ENCODE measurements at places on chromosomes 2 and 18.

GRCh38 chr2:69807821-69808540 is 21.5 kb upstream of the GMCL1 start:
- DNase-seq = no peak

DNA sequence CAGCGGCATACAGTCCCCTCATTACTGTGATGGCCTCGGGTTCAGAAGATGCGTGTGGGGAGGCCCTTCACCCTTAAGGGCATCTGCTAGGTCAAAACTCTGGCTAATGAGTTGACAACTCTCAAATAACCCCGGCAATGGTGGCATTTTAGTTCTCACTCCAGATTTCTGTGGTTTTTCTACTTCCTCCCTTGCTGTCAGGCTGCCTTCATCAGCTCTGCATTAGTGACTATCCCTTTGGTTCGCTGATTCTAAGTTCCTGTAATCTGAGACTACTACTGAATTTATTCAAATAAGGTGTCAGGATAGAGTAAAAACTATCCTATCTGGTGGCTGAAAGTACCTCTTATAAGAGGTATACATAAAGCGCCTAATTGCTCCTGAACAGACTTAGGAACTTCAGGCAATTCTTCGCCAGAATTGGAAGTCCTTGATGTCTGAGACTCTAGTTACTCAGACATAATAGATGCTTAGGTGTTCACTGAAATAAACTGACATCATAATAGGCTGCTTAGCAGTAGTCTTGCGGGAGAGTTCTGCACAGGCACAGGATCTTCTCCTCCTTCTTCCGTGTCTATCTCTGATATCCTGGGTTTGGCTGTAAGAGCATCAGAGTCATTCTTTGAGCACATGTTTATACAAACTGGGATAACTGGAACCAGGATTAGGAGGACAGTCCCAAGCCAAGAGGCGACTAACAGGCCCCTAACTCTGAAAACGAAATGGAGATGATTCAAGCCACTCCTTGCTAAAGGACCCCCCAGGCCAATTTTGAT is 194.5 kb downstream of the DNER start:
- DNase-seq = no peak

DNA sequence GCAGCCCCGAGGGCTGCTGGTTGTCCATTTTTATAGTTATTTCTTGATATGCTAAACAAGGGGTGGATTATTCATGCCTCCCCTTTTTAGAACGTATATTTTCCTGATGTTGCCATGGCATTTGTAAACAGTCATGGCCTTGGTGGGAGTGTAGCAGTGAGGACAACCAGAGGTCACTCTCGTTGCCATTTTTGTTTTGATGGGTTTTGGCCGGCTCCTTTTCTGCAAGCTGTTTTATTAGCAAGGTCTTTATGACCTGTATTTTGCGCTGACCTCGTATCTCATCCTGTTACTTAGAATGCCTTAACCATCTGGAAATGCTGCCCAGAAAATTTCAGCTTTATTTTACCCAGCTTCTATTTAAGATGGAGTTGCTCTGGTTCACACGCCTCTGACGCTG is 825.8 kb upstream of the CDH2 start:
- DNase-seq = no peak

- no peak for DNase-seq
Observed at GRCh38 chr2:153287109-153287801, 191.3 kb downstream of the RPRM start.

GRCh38 chr2:60998628-60999545 is 18.6 kb upstream of the PEX13 start:
- DNase-seq = no peak

- DNase-seq = no peak
Observed at GRCh38 chr2:156436497-156437085, 412 bp downstream of the GPD2 start.

GRCh38 chr18:69469444-69469919 is 68.8 kb downstream of the DOK6 start:
- peak; percentile 18 for DNase-seq

- no peak for DNase-seq
Observed at GRCh38 chr2:229287823-229288222, 16.7 kb upstream of the PID1 start.

DNA sequence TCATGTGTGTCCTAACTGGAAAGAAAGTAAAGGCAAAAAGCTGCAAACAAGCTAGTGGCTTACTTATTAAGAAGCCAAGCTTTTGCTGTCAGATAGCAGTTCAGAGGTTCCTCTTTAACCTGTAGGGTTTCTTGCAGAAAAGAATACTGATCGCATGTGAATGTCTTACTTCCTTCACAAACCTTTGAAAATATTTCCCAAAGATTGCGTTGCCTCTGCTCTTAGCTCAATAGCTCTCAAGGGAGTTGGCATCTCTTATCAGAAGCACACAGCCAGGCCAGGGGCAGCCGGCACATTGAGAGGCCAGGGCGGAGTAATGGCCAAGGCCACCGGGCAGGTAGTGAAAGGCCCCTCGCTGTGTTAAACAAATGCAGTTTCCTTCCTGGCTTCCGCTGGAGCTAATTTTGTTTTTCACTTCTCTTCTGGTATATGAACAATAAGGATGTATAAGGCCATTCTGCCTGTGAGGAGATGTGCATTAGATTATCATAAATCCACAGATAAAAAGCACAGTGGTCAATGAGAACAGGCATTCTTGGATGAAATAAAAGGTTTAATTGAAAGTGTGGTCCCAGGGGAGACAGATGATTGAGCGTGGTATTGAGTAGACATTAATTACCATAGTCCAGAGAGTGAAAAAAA is 542.4 kb upstream of the NRP2 start:
- DNase-seq = no peak

DNA sequence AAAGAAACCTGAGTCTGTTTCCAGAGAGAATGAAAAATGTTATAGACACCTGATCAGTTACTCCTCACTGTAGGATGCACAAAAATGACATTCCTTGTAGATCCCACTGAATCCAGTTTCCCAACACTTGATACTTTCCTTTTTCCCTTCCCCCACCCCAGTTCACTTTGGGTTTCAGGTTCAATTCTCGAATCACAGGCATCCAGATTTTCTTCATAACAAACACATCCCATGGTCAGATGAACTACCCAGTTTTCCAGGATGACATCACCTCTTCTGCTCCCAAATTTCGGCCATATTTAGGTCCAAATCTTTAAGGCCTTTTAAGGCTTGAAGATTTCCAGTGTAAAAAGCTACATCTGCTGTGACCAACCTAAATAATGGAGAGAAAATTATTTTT is 51.5 kb downstream of the UGP2 start:
- no peak for DNase-seq

- no peak for DNase-seq
Observed at GRCh38 chr2:168194784-168195522, 52.4 kb downstream of the STK39 start.

GRCh38 chr2:74985978-74986609 is 27.7 kb downstream of the POLE4 start:
- DNase-seq = no peak

- DNase-seq = no peak
Observed at GRCh38 chr2:67997903-67998302, 64.9 kb downstream of the C1D start.

DNA sequence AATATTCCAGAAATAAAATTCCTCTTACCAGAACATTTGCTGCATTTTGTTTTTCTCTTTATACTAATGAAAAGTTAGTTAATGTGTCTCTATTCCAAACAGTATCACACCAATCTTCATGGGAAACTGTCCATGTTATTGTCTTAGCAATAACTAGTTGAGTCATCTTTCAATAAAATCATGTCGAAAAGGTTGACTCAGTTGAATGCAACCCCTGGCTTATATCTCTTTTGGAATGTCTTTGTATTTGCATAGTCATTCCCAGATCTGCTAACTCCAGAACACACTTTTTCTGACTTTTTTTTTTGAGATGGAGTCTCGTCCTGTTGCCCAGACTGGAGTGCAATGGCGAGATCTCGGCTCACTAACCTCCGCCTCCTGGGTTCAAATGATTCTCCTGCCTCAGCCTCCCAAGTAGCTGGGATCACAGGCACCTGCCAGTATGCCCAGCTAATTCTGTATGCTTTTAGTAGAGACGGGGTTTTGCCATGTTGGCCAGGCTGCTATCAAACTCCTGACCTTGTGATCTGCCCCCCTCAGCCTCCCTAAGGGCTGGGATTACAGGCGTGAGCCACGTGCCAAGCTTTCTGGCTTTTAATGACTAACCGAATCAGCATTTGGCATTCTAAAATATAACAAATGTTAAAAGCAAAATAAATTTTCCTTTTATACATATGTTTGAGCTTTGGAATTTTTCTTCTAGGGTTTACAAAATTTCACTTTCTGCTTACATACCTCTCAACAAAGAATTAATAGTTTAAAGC is 133.2 kb upstream of the GULP1 start:
- no peak for DNase-seq

- no peak for DNase-seq
Observed at GRCh38 chr2:177076636-177077179, 135.9 kb upstream of the HNRNPA3 start.

DNA sequence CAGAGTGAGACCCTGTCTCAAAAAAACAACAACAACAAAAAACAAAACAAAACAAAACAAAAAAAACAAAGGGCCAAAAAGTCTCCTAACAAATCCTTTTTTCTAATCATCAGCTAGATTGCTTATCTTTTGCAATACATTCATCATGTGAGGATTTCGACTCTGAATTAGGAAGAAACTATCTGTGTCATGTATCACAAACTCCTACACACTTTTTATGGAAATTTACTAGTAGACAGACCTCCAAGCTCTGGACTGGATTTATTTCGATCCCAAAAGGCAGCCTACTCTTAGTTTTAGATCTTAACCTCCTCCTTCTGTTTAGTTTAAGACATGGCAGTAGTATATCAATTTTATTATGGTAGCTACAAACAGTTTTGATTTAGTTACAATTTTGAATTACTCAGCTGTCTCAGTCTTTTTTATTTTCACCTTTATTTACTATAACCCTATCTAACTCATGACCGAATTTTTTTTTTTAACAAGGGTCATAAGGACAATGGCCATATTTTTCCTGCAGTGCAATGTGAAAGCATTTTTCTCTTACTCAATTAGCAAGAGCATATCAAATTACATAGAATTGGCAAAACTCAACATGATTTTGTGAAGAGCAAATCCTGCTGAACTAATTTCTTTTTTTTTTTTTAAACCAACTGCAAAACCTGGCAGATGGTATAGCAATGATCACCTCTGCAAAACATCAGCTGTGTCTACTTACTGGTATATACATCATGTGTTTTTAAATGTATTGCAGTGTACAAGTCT is 10.7 kb upstream of the CCDC88A start:
- no peak for DNase-seq

GRCh38 chr2:121479882-121480522 is 50.7 kb upstream of the RNU4ATAC start:
- no peak for DNase-seq

GRCh38 chr2:3169106-3169870 is 208.3 kb downstream of the EIPR1 start:
- no peak for DNase-seq

DNA sequence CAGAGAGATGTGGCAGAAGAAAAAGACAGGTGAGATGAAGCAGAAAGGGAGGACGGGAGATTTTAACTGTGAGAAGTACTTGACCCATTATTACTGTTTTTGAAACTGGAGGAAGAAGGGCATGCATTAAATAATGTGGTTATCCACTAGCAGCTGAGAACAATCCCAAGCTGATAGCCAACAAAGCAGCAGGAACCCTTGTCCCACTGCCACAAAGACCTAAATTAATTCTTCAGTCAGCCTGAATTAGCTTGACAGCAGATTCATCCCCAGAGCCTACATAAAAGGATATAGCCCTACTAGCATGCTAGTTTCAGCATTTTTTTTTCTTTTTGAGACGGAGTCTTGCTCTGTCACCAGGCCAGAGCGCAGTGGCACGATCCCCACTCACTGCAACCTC is 19.5 kb upstream of the REG3A start:
- no peak for DNase-seq

DNA sequence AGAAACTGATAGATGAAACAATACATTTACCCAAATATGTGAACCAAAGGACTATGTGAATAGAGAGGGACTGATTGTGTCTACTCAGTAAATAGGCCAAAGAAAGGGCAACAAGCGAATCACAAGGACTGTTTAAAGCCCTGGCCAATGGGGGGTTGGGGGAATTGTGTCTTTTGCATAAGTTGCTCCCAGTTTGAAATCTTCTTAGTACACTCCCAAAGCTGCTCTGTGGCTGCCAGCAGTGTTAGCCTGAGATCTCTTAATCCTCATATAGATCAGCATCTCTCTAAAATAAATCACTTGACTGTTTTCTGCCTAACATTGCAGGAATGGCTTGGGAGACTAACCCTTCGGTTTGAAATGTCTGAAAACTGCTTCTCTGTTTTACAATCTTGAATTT is 236.4 kb downstream of the PLCL1 start:
- no peak for DNase-seq

- DNase-seq = no peak
Observed at GRCh38 chr2:123518367-123518766, 506.7 kb upstream of the CNTNAP5 start.

- DNase-seq = no peak
Observed at GRCh38 chr2:72988726-72989273, 71.5 kb downstream of the EMX1 start.

DNA sequence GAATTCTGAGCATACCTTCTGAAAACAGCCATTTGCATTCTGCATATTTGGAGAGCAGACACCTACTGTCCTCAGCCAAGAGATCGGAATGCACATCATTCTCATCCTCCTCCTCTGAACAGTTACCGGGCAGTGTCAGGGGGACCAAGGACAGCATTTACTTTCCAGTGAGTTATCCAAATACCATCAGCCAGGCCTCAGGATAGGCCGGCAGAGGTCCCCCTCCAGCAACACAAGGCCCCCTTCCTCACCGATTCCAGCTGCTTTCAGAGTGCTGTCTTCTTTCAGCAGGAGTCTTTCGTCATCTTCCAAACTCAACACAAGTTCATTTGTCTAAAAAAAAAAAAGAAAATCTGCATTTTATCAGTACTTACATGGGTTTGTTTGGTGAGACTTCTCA is 55.3 kb downstream of the C2orf76 start:
- DNase-seq = no peak

- DNase-seq = no peak
Observed at GRCh38 chr2:102717308-102718018, 44.4 kb upstream of the TMEM182 start.

- no peak for DNase-seq
Observed at GRCh38 chr2:112242384-112242783, 12.5 kb downstream of the ZC3H8 start.

GRCh38 chr2:113867571-113867970 is 22.3 kb upstream of the ACTR3 start:
- no peak for DNase-seq
